ENCODE measurements at places on chromosomes 3 and 15.

DNA sequence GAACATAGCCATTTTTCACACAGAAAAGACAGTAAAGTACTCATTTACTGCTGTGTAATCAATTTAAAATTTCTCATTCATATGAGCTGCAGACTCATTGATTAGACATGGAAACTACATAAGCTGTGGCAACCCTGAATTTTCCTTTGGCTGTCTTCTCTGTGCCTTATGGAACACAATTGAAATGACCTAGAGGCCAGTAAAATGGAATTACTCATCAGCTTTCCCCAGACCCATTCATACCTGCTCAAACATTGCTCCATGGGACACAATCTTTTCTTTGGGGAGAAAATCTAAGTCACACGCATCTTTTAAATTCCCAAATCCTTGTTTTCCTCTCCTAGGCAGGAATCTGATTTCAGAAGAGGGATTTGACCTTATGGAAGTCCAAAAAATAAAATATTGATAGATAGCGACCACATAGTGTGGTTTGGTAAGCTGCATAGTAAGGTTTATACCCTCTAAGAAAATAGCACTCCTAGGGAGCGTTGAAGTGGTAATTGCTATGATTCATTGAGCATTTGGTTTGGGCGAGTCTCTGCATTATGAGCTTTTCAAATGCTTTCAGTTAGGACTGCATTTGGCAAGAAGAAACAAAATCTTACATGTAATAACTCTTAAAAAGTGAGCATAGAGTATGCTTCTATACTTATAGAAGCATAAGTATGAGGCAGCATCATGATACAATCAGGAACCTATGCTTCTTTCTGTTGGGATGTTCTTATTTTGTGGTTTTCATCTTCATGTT, 243.4 kb upstream of the GADL1 start:
- DNase-seq = no peak

GRCh38 chr15:80787316-80787715, 8.1 kb downstream of the CEMIP start:
- DNase-seq = no peak

GRCh38 chr3:111998636-111999483, at the start of gene TAGLN3:
Gene TAGLN3 (plus strand): TSS chr3:111998922. CDS start chr3:111999423, 501 bp downstream.
- DNase-seq = no peak

GRCh38 chr15:34650177-34650576, 66.7 kb upstream of the GOLGA8B start:
- no peak for DNase-seq

- no peak for DNase-seq
These were observed 26.5 kb downstream of the EFHB start for GRCh38 chr3:19907523-19907922.

DNA sequence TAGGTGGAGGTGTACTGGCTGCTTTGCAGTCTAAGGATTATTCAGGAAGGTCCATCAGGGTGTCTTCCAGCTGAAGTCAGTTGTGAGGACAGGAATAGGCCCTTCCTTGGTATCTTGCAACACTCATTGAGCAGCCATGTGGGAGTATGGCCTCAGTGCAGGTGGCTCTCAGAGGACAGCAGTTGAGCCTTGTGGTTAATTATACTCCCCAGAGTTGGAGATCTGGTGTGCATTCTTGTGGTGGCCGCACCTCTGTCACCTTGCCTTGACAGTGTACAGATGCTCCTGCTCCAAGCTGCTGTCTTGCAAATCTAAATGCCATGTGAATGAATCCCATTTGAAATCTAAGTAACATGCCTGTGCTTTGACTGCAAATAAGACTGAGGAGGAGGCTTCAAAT, 339.9 kb upstream of the BCHE start:
- no peak for DNase-seq
